ENCODE measurements at places on chromosomes 12 and 14.

- DNase-seq, result no peak
These were observed 26.7 kb upstream of the LRTM2 start for GRCh38 chr12:1793426-1794210.

- no peak for DNase-seq
These were observed 31.8 kb upstream of the GALNT9 start for GRCh38 chr12:132360906-132361777.

- DNase-seq, result no peak
These were observed 49.6 kb downstream of the RFLNA start for GRCh38 chr12:124344526-124344925.

- no peak for DNase-seq
These were observed 9.3 kb upstream of the OAS3 start for GRCh38 chr12:112928978-112929377.

DNA sequence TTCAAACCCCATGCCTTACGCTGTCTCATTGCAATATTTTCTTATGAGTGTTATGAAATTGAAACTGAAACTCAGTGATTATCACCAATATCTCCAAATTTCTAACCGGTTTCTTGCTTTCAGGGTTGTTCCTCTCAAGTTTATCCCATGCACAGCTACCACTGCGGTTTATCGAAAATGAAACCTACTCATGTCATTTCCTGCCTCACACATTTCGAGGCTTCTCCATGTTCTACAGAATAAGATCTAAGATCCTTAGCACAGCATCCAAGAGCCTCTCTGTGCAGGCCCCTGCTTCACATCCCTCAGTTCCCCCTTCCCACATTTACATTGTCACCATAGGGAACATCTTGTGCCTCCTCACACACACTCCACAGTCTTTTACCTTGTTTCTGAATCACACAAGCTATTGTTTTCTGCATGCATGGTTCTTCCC is 45.5 kb upstream of the FAR2 start:
- peak; percentile 5 for DNase-seq

GRCh38 chr14:62694075-62694474 is 351.2 kb downstream of the KCNH5 start:
- no peak for DNase-seq

Measured in activated CD8-positive, alpha-beta memory T cell treated with anti-CD3 and anti-CD28 coated beads for 1 hour (primary cell).